ENCODE measurements at places on chromosomes 2 and 18. TPM values are rescaled to one million over a fixed set of nuclear protein-coding genes. Genes with fewer than 3 reads are reported as not detected.

ALLC gene
- not detected for total RNA-seq

FTCDNL1 gene
- 0.78 TPM for total RNA-seq

NT5DC4 gene
- not detected for total RNA-seq

HJURP gene
- total RNA-seq, result 0.22 TPM

TMEM200C gene
- not detected for total RNA-seq

CRYBA2 gene
- total RNA-seq, result not detected

RGPD6 gene
- 96.2 TPM for total RNA-seq

HRH4 gene
- total RNA-seq, result 0.22 TPM

IKZF2 gene
- total RNA-seq, result 8.9 TPM

- H3K4me1 ChIP-seq, result no peaks in the 10 kb centered on the region
- H3K27ac ChIP-seq, result no peak overlapping the region
- no peak overlapping the region for H3K4me3 ChIP-seq
- no peaks in the 10 kb centered on the region for H3K27me3 ChIP-seq
Observed at GRCh38 chr2:41958775-41959174, 89.0 kb upstream of the PKDCC start.

DNA sequence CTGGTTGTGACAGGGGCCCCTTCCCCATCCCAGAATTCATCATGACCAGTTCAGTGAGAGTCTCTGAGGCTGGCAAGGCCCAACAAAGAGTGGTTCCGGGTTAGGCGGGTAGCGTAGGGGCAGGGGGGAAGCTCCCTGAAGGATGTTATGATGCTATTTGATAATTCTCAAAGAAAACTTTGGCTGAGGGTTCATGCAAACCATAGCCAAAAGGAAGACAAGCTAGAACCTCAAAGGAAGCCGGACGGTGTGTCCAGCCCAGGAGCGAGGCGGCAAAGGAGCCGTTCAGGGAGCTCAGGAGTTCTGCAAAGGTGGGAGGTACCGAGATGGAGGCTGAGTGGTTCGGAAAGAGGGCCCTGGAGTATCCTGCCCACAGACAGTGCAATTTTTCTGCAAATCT is 226.8 kb upstream of the RAB6C start:
- no peaks in the 10 kb centered on the region for H3K27me3 ChIP-seq
- no peaks in the 10 kb centered on the region for H3K36me3 ChIP-seq
- no peak for DNase-seq

GRCh38 chr2:3780477-3781402 is 77.4 kb downstream of the DCDC2C start:
- no peak overlapping the region for H3K27ac ChIP-seq
- peaks cover 4% of the 10 kb centered on the region for H3K27me3 ChIP-seq
- no peaks in the 10 kb centered on the region for H3K36me3 ChIP-seq
- DNase-seq, result peak; percentile 41
- peaks cover 4% of the 10 kb centered on the region for H3K4me1 ChIP-seq
- peak overlapping the region; percentile 21 for H3K4me3 ChIP-seq

GRCh38 chr18:21115519-21116411 is 4.2 kb upstream of the ROCK1 start:
- peaks cover 5% of the 10 kb centered on the region for H3K4me1 ChIP-seq
- H3K27ac ChIP-seq, result no peak overlapping the region
- H3K36me3 ChIP-seq, result no peaks in the 10 kb centered on the region
- H3K4me3 ChIP-seq, result no peak overlapping the region
- DNase-seq, result no peak

DNA sequence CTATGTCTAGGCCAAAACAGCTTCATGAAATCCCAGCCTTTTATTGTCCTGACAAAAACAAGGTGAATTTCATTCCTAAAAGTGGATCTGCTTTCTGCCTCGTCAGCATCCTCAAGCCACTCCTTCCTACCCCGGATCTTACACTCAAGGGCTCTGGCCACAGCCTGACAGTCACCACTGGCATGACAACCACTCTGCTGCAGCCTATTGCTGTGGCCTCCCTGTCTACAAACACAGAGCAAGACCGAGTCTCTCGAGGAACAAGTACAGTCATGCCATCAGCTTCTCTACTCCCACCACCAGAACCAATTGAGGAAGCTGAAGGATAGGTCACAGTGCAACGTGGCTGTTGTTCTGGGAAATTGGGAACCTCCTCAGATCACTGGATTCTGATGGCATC is 106.1 kb downstream of the ICA1L start:
- H3K27ac ChIP-seq, result no peak overlapping the region
- no peak for DNase-seq
- H3K4me1 ChIP-seq, result peaks cover 4% of the 10 kb centered on the region
- no peaks in the 10 kb centered on the region for H3K27me3 ChIP-seq

- DNase-seq, result no peak
- no peak overlapping the region for H3K27ac ChIP-seq
- H3K4me3 ChIP-seq, result no peak overlapping the region
- H3K4me1 ChIP-seq, result no peaks in the 10 kb centered on the region
Observed at GRCh38 chr2:10242451-10242850, 60.3 kb upstream of the HPCAL1 start.

GRCh38 chr18:58766164-58766563 is 94.9 kb downstream of the MALT1 start:
- H3K27me3 ChIP-seq, result peaks cover 36% of the 10 kb centered on the region
- DNase-seq, result no peak
- H3K4me1 ChIP-seq, result peaks cover 24% of the 10 kb centered on the region
- no peak overlapping the region for H3K4me3 ChIP-seq

GRCh38 chr2:181536730-181537129 is 79.5 kb downstream of the ITGA4 start:
- H3K36me3 ChIP-seq, result peaks cover 87% of the 10 kb centered on the region
- no peak overlapping the region for H3K27ac ChIP-seq
- no peaks in the 10 kb centered on the region for H3K4me1 ChIP-seq
- H3K27me3 ChIP-seq, result no peaks in the 10 kb centered on the region
- H3K4me3 ChIP-seq, result no peak overlapping the region

GRCh38 chr2:183993052-183993451 is 605.3 kb upstream of the ZNF804A start:
- DNase-seq, result no peak
- no peak overlapping the region for H3K27ac ChIP-seq
- H3K4me1 ChIP-seq, result no peaks in the 10 kb centered on the region
- no peaks in the 10 kb centered on the region for H3K27me3 ChIP-seq
- no peak overlapping the region for H3K4me3 ChIP-seq

GRCh38 chr2:234978466-234979203 is 26.8 kb downstream of the SH3BP4 start:
- H3K27me3 ChIP-seq, result peaks cover 5% of the 10 kb centered on the region
- no peaks in the 10 kb centered on the region for H3K4me1 ChIP-seq
- H3K4me3 ChIP-seq, result no peak overlapping the region
- H3K36me3 ChIP-seq, result no peaks in the 10 kb centered on the region
- no peak overlapping the region for H3K27ac ChIP-seq
- DNase-seq, result no peak
